Stimulated activated CD8-positive, alpha-beta memory T cell treated with anti-CD3 and anti-CD28 coated beads, Interleukin-15, amount 100 ng/mL, for 48 hours (primary cell): ENCODE measurements at places on chromosomes 11 and 22.
A peak's percentile ranks its signal among the peaks of the same experiment; 100 is the strongest.

GRCh38 chr11:115321605-115322289 is 182.5 kb downstream of the CADM1 start:
- no peak for DNase-seq

GRCh38 chr11:33718440-33718839 is 17.8 kb downstream of the CD59 start:
- no peak for DNase-seq

DNA sequence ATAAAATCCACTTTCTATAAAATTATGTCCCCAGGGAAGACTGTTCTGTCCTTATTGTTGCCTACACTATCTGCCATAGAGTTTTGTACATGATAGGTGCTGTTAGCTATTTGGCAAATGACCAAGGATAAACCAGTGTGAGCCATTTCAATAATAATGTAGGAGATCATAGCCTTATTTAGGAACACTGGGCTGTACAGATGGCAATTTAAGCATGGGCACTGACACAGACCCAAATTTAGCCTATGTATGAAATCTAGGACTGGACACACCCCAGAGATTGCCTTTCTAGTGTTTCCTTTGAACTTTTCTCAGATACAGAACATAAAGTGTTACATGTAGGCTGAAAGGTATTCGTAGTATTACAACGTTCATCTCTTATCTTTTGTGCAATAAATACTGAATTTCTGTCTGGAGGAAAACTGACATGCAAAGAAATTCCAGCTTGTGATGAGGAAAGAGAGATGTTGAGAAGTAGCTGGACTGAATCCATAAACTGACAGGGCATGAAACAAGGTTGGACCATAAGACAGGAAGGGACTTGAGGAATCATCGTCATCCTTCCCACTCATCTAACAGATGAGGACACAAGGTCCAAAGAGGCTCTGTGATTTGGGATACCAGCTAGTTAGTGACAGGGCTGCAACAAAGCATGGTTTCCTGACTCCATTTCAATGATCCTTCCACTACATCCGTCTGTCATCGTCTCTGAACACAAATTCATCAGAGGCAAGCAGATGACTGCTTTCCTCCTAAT is 60.3 kb downstream of the TMPRSS5 start:
- DNase-seq: no peak

DNA sequence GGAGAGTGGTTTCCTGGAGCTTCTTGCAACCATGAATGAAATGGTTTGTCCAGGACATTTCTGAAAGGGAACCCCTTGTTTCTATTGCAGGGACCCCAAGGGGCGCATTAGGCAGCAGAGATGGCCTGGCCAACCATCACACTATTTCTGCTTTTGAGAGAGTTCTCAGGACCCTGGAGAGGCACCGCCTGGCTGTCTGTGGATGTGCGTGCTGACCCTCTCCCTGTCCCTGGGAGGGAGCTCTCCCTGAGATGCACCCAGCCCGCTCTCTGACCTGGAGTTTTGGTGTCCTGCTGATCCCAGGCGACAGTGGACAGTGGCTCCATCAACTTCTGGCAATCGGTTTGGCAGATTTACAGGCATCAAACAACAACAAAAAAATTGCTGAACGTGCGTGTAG is 80.3 kb upstream of the SLC22A12 start:
- no peak for DNase-seq

GRCh38 chr22:23119494-23120414 is 22.0 kb downstream of the RSPH14 start:
- peak; percentile 19 for DNase-seq

- DNase-seq: no peak
Observed at GRCh38 chr11:111944139-111944538, 7.0 kb downstream of the DIXDC1 start.

DNA sequence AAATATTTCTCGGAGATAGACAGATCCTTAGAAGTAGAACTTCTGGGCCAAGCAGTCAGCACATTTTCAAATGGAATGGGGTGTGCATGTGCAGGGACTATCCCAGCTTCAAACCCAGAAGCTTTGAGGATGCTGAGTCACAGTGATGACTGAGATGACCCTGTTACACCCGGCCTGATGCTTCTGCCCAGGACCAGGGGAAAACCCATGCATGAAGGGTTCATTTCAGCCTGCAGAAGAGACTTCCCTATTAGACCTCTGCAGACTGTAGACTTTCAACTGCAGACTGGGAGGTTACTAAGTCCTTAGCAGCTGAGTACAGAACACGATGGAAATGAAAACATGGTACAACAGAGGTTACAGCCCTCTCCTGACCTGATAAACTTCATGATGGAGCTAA is 3.6 kb upstream of the OR2AT4 start:
- peak; percentile 30 for DNase-seq

DNA sequence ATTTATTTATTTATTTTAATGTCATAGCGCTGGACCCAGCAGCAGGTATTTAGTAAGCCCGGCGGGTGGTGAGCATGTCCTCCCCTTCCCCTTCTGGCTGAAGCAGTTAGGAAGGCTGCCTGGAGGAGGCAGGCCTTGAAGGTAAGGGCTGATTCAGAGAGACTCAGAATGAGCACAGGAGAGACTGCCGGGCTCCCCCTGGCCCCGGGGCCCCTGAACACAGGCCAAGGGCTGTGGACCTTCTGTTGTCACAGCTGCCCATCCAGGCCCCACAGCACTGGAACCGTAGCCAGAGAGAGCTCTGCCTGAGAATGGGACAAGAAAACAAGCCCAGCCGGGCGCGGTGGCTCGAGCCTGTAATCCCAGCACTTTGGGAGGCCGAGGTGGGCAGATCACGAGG is 52.8 kb downstream of the KCNJ4 start:
- DNase-seq: no peak

GRCh38 chr11:128343135-128343514 is 244.2 kb downstream of the ETS1 start:
- no peak for DNase-seq

GRCh38 chr11:29985248-29985647 is 31.6 kb downstream of the KCNA4 start:
- DNase-seq: no peak

GRCh38 chr11:15775015-15775541 is 581.3 kb downstream of the SOX6 start:
- no peak for DNase-seq
